ENCODE measurements at places on chromosomes 2 and 18.

GRCh38 chr2:8222979-8223694 is 458.7 kb upstream of the ID2 start:
- no peak for DNase-seq

- no peak for DNase-seq
Observed at GRCh38 chr2:73289304-73289703, 4.0 kb downstream of the EGR4 start.

DNA sequence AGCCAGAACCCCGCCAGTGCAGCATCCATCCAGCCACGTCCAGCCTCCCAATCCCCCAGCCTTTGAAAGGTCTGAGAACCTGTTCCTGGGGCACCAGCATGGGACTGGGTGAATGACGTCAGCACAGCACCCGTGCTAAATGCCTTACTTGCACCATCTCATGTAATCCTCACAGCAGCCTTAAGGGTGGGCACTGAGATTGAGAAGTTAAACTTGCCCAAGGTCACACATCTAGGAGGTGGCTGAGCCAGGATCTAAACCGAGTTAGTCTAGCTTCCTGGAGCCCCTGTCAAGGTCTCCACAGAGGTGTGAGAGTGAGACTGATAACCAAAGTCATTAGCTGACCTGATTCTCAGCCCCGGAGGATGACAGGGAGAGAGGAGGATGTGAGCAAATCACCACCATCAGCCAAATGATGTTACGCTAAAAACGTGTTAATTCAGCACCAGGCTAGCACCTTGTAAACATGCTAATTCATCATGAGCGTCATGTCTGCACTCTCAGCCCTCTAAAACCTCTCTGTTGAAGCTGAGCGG is 4.6 kb downstream of the CD8A start:
- DNase-seq, result no peak

- DNase-seq, result no peak
Observed at GRCh38 chr2:213644926-213645325, 360.7 kb downstream of the SPAG16 start.

GRCh38 chr2:133846476-133846875 is 278.2 kb upstream of the NCKAP5 start:
- no peak for DNase-seq

DNA sequence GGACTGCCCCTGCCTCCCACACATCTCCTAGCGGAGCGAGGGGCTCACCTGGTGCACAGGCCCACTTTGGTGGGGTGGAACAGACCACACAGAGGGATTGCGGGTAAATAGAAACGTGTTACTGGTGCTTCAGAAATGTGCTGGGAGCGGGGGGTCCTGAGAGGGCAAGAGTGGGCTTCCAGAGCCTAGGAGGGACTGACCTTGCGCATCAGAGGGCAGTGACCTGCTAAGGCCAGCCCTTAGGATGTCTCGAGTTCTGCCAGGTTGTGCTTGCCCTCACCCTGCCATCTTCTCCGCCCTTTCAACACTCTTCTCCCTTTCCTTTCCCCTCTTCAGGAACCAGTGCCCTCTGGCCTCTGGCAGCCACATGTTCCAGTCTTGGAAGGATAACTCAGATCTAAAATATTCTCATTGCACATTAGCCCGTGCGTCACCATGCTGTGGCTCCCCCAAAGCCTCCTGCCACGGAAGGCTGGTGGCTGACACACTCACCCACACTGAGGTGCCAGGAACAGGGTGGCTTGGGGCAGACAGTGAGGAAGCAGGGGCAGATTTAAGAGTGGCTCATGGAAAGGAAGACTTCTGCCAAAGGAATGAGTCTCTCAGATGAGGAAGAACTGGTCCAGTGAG is 89.6 kb downstream of the MCFD2 start:
- peak; percentile 84 for DNase-seq

DNA sequence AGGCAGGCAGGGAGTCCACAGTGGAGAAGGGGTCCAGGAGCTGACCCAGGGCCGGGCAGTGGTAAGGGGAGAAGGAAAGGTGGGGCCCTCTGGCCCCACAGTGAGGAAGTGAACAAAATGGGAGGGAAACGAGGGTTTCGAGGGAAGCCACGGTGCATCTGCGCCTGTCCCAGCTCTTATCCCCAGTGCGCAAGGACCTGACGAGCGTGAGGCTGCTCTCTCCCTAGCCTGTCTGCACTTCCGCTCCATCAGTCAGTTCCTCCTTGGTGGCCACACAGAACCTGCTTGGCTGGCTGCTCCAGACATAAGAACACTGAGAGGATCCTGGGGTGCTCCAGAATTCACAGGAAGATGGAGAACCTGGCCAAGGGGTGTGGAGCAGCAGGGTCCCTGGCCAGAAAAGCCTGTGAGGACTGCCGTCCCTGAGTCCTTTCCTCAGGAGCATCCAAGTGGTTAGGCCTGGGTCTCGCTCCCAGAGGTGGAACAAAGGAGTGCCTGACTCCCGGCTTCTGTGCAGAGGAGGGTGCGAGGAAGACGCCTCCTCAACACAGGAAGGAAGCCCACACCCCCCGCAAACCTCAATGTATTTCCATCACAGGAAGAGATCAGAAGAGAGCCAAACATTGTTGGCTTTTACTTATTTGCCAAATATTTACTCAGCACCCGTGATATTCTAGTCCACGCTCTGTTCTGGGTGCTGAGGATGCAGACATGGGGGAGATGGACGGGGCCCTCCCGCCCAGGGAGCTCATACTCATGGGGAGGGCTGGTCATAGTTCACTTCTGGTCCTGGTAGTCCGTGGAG is 43.7 kb upstream of the SEMA4C start:
- DNase-seq, result no peak

- DNase-seq, result no peak
Observed at GRCh38 chr18:48655508-48655907, 116.7 kb downstream of the CTIF start.

DNA sequence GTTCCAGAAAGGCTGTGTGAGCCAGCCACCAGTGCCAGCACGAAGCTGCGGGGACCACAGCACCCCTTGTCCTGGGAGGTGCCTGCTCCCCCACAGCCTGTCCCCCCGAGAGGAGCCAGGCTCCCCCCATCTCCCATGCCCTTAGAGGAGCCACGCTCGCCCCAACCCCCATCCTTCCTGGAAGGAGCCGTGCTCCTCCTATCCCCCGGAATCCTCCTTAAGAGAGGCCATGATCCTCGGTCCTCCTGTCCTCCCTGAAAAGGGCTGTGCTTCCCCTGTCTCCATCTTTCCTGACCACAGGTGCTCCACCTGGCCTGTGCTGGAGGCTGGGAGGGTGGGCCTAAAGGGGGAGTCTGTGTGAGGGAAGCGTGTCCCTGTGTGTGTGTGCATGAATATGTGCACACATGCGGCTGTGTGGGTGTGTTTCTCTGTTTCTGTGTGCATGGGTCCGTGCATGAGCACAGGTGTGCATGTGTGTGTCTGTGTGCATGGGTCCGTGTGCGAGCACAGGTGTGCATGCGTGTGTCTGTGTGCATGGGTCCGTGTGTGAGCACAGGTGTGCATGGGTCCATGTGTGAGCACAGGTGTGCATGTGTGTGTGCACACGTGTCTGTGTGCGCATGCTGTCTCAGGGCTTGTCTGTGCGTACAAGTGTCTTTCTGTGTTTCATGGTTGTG is 80.3 kb downstream of the RTP5 start:
- DNase-seq, result no peak

GRCh38 chr18:1658908-1659566 is 754.4 kb downstream of the ADCYAP1 start:
- no peak for DNase-seq

GRCh38 chr2:63721082-63721424 is 120.6 kb upstream of the UGP2 start:
- DNase-seq, result no peak

- DNase-seq, result no peak
Observed at GRCh38 chr18:77105028-77105427, 27.6 kb downstream of the MBP start.

DNA sequence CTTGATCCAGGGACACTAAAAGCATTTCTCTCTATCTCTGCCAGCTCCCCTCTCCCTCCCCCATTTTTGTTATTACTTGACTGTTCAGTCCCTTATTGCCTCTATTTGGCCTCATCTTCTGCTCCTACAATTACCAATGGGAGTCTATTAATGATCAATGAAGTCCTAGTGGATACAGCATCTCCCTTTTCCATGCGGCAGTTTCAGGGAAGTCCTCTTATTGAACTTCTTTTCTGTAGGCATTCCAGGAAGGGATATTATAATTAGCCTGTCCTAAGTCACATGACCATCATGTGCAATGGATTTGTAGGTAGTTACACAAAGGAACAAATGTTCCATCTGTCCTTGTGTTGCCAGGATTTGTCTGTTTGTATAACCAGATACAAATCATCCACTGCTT is 495.1 kb upstream of the CNTNAP5 start:
- no peak for DNase-seq

GRCh38 chr2:3491306-3491705 is 28.0 kb downstream of the ADI1 start:
- no peak for DNase-seq

DNA sequence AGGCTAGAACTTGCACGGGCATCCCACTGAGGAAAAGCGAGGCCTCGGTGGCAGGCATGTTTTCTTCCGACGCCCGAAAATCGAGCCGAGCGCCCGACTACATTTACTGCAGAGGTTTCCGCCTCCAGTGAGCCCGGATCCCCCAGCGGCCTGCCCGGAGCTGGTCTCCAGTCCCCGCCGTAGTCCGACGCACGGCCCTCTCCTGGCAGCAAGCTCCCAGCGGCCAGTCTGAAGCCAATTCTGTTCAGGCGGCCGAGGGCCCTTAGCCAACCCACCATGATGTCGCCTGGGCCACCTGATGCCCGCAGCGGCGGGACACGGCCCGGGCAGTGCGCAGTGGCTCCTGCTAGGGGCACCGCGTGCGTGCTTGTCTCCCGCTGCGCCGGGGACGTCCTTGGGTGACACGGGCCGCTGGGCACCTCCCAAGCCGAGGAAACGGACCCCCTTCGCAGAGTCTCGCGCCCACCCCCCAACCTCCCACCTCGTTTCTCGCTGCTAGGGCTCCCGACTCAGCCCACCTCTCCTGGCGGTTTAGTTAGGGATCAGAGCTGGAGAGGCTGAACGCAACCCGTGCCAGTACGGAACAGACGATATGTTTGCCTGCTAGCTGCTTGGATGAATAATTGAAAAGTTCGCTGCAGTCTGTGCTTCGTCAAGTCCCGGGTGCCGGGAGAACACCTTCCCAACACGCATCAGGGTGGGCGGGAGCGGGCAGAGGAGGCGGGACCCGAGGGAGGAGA is 5.3 kb downstream of the ONECUT2 start:
- DNase-seq, result no peak

DNA sequence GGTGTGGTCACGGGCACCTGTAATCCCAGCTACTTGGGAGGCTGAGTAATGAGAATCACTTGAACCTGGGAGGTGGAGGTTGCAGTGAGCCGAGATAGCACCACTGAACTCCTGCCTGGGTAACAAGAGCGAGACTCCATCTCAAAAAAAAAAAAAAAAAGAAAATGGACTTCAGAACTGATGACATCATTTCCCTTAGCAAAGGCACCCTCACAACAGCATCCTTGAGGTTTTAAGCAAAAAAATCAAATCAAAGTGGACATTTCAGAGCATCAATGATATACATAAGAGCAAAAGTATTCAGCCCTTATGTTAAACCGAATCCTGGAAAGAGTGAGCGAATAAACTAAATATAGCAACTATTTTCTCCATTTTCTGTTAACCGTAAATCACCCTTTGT is 45.3 kb downstream of the EPB41L3 start:
- no peak for DNase-seq

DNA sequence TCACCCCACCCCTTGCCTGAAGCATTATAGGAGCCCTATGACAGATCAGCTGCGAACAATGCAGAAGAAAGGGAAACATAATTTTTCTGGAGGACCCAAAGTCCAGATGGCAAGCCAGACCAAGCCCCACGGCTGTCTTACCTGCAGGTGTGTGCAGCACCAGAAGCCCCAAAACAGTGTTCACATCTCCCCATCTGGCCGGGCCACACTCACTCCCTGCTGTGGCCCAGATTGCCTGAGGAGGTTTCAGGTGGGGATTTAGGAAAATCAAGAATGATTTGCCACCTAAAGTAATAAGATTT is 11.7 kb upstream of the STK17B start:
- DNase-seq, result no peak

- DNase-seq, result no peak
Observed at GRCh38 chr2:216328347-216328746, 43.9 kb downstream of the MARCHF4 start.

GRCh38 chr2:226358688-226359087 is 440.9 kb downstream of the IRS1 start:
- DNase-seq, result no peak

DNA sequence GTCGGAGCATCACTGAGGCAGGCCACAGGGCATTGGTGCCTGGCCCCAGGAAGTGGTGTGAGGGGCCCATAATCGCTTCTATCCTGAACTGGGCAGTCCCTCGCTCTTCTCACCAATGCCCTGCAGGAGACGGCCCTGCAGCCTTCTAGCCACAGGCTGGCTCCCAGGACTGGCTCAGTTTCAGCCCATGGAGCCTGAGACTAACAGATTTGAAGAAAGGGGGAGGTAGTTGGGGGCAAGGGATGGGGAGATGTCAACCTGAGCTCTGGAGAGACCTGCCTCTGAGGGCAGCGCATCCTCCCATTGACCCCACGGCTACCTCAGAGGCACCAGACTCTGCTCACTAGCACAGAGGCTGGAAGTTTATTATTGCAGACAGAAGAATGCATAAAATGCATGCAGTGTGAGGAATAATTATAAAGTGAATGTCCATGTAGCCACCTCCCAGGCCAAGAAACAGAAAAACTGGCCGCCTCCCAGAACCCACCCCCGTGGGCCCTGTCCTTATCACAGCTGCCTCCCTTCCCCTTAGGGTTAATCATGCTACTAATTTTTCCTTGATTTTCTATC is 1.4 kb downstream of the TOGARAM2 start:
- DNase-seq, result no peak

- DNase-seq, result peak; percentile 27
Observed at GRCh38 chr18:3129053-3129864, 90.5 kb downstream of the MYOM1 start.

GRCh38 chr2:37026050-37026449 is 58.1 kb downstream of the HEATR5B start:
- DNase-seq, result no peak

DNA sequence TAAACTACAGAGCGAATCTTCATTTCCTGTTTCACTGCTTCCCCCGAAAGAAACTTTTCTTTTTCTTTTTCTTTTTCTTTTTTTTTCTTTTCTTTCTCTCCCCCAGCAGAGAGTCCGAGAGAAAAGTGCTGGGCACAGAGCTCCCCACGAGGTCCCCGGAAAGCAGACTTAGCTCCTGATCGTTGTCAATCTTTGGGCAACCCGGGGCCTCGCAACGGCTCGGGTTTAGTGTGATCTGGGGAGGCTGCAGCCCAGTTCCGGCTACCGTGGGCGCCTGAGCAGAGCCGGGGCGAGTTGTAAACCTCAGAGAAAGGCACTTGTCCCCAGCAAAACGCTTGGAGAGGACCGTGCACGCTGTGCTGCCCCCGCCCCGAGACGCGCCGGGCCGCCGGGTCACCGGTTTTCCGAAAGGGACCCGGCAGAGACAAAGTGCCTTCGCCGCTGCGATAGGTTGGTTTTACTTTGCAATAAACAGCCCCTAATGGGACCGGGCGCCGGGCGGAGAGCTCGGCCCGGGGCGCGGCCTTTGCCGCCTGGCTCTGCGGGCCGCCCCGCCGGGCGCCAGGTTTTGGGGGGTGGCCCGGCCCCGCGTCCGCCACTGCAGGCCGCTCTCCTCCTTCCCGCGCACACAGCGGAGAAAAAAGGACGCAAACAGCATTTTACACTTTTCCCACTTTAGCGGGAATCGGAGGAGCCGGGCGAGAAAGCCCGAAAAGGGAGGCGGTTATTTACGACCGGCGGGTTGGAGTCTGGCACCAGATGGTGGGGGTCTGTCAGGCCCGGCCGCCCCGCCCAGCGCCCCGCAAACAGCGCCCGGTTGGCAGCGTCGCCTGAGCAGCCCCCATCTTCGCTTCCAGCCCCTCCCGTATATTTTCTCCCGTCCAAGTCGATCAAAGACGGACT is 136.0 kb downstream of the INSIG2 start:
- no peak for DNase-seq

- no peak for DNase-seq
Observed at GRCh38 chr2:30963184-30963583, 155.9 kb upstream of the CAPN13 start.
